Cerebellar nuclear complex (tissue), 1 donor: ENCODE measurements at places on chromosomes 11 and 22.

DNA sequence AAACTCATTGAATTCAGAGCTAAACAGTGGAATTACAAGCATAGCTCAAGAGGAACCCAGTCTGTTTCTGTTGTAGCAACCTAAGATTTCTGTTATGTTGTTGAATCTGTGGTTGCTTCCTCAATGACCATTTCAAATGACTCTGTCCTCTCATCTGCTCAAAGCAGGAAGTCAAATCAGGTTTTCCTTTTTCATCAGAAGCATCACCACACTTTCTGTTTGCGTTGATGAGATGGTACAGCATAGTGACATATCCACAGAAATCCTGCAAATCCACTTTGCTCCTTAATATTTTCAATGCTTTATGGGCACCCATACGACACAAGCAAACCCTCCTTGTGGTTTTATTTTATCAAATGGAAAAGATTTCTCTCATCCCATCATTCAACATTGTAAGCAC lies 12.6 kb upstream of the UCP2 start:
- DNase-seq = no peak

DNA sequence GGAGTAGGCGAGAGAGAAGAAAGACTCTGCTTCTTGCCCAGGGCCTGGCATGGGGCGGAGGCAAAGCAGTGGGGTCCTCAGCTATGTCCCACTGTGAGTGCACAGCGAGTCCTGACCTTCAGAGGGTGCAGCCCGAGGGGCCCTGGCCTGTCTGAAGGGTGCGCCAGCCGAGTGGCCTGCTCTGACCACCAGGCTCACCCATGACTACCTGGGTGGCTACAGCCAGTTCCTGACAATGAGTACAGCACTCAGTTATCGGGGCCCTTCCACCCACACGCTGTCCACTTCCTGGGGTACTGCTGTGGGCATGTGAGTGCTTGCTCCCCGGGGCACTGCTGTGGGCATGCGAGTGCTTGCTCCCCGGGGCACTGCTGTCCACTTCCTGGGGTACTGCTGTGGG lies 74.1 kb upstream of the B3GAT1 start:
- DNase-seq = no peak

DNA sequence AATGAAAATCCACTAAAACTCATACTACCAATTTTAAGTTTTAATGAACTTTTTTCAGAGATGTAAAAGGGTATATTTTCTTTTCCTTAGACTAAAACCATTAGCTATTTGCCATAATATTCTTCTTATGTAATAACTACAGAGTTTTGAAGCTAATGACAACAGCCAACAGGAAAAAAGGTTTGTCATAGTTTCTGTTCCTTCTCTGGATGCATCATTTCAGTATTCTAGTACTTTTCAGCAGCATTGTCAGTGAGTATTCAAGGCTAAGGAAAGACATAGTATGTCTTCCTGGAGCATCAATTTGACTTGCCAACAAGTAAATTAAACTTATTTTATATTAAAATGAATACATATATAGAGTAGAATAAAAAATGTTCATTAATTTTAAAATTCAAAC lies 166.0 kb downstream of the METTL15 start:
- no peak for DNase-seq

GRCh38 chr11:1305501-1306056 lies 3.9 kb downstream of the TOLLIP start:
- no peak for DNase-seq

GRCh38 chr22:20080776-20081654 lies 974 bp downstream of the DGCR8 start:
- no peak for DNase-seq

DNA sequence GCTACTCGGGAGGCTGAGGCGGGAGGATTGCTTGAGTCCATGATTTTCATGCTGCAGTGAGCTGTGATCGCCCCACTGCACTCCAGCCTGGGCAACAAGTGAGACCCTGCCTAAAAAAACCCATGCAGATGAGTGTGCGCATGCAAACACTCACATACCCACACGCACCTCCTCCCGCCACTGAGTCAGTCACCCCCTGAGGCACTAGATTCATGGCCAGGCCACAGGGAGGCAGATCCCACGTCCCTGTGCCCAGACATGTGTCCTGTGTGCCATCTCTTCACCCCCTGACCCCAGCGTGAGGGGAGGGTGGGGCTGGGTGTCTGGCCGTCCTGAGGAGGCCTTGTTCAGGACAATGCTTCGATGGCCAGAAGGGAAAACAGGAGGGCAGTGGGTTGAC lies 15.5 kb downstream of the RELT start:
- DNase-seq = no peak

- DNase-seq = no peak
Measured at GRCh38 chr11:96293598-96294021, 49.4 kb downstream of the MAML2 start.

DNA sequence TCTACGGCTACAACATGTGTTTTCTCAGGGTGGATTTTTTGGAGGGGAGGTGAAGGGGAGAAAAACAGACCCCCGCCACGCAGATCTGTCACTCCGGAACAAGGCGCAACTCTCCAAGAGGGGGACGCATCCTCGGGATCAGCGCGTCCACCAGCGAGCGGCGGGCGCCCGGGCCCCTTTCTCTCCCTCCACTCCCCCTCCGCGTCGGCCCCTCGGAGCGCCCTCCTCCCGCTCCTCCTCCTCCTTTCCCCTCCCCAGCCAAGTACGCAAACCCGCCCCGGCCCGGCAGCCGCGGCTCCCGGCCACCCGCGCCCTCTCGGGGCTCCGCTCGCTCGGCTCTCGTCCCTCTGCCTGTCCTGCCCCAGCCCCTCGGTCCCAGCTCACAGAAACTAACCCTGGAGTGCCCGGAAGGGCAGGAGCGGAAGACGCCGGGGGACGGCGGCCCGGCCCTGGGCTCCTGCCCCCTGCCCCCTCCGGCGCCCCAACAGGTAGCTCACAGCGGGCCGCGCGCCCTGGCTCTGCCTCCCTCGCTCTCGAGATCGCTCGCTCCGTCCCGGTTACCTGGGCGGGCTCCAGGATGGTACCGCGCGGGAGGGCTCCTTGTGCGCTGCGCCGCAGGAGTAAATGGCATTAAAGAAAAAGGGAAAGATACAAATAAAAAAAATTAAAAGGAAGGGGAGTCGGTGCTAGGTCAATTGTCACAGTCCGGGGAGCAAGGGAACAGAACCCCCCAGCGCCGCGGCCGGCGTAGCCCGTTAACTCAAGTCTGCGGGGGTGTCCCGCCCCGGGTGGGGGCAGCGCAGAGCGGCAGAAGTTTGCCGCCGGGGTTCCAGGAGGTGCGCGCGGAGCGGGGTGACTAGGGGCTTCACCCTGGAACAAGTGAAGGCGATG lies 131.4 kb upstream of the C11orf58 start:
- DNase-seq = no peak

- DNase-seq = no peak
Measured at GRCh38 chr11:32949739-32950138, 57.1 kb downstream of the QSER1 start.

- DNase-seq = no peak
Measured at GRCh38 chr11:75004215-75004614, 15.5 kb downstream of the NEU3 start.

DNA sequence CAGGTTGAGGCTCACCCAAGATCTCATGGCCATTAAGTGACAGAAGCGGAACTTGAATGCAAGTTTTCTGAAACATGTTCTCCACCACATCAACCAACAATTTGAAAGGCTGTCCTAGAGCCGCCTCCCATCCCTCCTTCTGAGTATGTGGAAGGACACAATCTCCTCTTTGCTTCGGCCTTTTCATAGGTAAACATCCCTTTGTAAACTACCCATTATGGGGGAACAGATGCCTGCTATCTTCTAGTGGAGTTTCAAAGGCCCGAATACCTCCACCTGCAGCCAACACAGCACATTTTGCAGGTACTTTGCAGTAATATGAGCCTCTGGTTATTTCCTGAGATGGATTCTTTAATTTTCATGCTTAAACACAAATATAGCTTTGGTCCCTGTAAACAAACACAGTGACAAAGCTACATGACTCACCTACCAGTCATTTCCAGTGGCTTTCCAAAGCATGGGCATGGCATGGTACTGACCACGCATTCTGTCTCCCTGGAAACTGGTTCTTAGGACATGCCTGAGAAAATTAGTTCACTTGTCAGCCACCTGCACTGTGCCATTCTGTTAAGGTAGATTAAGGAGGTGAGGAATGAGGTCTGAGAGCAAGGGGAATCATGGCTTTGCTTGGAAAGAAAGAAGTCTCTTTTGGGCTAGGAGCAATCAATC lies 60.2 kb downstream of the EHF start:
- DNase-seq = no peak

GRCh38 chr11:92894197-92894596 lies 75.3 kb upstream of the MTNR1B start:
- no peak for DNase-seq

- no peak for DNase-seq
Measured at GRCh38 chr11:50075856-50076255, 43.2 kb downstream of the OR4C45 start.

- DNase-seq = no peak
Measured at GRCh38 chr11:46930089-46930488, 6.5 kb upstream of the CSTPP1 start.

GRCh38 chr11:29227811-29228210 lies 789.0 kb downstream of the KCNA4 start:
- DNase-seq = no peak

- DNase-seq = no peak
Measured at GRCh38 chr11:86490582-86490981, 115.9 kb downstream of the CCDC81 start.

- no peak for DNase-seq
Measured at GRCh38 chr11:34654483-34655334, 33.8 kb downstream of the EHF start.

GRCh38 chr22:43862074-43862881 lies at the start of gene SULT4A1:
Gene SULT4A1 (minus strand): TSS chr22:43862513. CDS start chr22:43862382, 131 bp downstream.
- no peak for DNase-seq

- no peak for DNase-seq
Measured at GRCh38 chr11:26958005-26958701, 35.8 kb upstream of the FIBIN start.

DNA sequence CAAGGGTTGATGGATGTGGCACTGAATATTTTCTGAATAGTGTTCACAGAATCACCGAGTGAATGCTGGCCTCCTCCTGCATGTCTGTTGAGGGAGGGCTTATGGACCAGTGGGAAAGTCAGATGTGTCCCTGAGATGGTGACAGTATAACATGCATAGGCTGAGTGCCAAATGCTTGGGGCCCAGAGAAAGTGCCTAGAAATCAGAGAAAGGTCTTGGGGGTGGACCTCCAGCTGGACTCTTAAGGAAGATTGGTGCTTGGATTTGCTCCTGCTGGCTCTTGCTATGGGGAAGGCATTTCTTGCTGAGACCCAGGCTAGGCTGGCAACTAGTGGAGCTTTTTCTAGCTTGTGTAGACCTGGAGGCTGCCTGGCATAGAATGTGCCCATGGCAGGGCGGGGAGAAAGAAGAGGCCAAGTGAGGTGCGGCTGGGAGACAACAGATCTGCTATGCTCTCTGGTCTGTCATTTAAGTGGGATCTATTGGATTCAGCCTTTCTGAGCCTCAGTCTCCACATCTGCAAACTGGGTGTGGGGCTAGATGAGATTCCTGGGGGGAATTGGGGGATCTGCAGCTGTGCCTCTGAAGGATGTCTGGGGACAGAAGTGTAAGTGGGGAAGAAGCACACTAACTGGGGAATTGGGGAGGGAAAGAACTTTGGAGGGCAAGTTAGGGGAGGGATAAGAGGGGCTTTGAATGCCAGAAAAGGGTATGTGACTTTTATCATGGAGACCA lies 27.4 kb downstream of the ZNRF3 start:
- DNase-seq = no peak

DNA sequence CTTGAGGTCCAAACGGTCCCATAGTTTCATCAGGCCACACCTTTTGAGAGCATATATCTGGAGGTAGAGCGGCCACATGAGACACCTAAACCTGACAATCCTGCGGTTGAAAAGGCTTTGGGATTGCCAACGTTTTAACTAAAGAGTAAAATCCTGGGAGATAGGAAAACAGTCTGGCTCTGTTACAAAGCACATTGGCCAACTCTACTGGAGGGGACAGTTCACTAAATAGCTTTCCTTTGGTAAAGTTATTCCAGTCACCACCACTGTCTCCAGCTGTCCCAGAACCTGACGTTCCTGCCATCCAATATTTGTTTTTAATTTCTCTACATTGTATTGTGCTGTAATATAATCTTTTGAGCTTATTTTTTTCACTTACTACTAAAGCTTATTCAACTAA lies 22.0 kb downstream of the ABTB2 start:
- DNase-seq = no peak

- DNase-seq = no peak
Measured at GRCh38 chr11:75873417-75874221, 58.6 kb downstream of the UVRAG start.

GRCh38 chr22:32699686-32700085 lies 101.8 kb upstream of the TIMP3 start:
- no peak for DNase-seq

- DNase-seq = no peak
Measured at GRCh38 chr11:12636871-12637410, 37.3 kb upstream of the TEAD1 start.

DNA sequence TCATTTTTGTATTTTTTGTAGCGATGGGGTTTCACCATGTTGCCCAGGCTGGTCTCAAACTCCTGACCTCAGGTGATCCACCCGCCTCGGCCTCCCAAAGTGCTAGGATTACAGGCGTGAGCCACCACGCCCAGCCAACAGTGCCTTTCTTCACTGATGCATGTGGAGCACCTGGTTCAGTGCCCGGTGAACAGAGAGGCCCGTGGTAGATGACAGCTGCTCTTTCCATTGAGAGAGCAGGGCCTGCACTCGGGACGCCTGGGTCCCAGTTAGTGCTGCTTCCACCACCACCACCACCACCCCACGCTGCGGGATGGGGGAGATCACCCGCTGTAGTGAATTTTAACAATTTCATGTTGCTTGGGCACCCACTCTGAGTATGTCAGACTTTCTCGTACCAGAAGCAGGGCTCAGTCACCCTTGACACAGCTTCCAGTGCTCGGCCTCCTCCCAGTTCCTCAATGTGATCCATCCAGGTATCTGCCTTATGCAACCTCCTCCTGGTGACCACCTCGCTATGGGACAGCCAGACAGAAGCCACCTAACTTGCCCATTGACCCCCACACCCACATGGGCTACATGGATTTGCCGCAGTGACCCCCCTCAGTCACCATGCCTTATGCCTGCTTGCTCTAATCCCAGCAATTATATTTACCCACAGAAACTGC lies 36.6 kb downstream of the ARRB1 start:
- no peak for DNase-seq

- DNase-seq = no peak
Measured at GRCh38 chr22:49918911-49919881, 762 bp downstream of the CRELD2 start.

- peak; percentile 15 for DNase-seq
Measured at GRCh38 chr11:75384438-75385080, 14.8 kb upstream of the RPS3 start.

GRCh38 chr22:48488149-48488551 lies 1339.5 kb downstream of the BRD1 start:
- no peak for DNase-seq
